ENCODE measurements at places on chromosomes 12 and 14. TPM values are rescaled to one million over a fixed set of nuclear protein-coding genes. Genes with fewer than 3 reads are reported as not detected.

DNA sequence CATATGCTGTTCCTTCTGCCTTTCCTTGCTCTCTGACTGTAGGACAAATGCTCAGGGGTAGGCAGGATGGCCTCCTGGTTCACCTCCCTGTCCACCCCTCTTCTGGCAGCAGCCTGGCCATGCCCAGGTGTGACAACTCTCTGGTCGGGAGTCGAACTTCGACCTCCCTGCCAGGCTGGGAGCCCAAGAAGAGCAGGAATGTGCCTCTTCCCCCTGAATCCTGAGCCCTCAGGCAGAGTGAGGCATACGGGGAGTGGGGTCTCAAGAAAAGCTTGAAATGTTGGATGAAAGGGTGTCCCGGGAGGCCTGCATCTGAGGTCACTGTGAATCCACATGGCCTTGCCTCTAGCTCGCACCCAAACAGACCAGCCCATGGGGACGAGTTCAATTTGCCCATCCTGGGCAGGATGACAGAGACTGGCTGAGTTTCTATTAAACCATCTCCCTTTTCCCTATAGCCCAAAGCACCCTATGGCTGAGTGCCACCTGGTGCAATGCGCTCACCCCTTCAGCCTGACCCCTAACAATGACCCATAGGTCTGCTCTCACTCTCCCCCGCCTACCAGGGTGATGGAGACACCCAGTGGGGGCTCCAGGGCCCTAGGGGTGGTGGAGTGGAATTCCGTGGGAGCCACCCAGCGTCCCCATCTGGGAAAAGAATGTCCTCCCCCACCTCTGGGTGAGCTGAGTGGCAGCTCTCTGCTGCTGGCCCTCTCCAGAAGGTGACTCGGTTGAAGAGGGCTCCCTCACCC, 52.9 kb upstream of the DIO3 start:
- DNase-seq = no peak

Gene C12orf57
- 260 TPM for total RNA-seq

- no peak for DNase-seq
These were observed 17.0 kb downstream of the NOC4L start for GRCh38 chr12:132161036-132161781.

Gene RND1
- 0.06 TPM for total RNA-seq
